ENCODE measurements at places on chromosomes 16 and 17.

GRCh38 chr17:83131401-83132011 lies 52.1 kb downstream of the METRNL start:
- no peak for DNase-seq

DNA sequence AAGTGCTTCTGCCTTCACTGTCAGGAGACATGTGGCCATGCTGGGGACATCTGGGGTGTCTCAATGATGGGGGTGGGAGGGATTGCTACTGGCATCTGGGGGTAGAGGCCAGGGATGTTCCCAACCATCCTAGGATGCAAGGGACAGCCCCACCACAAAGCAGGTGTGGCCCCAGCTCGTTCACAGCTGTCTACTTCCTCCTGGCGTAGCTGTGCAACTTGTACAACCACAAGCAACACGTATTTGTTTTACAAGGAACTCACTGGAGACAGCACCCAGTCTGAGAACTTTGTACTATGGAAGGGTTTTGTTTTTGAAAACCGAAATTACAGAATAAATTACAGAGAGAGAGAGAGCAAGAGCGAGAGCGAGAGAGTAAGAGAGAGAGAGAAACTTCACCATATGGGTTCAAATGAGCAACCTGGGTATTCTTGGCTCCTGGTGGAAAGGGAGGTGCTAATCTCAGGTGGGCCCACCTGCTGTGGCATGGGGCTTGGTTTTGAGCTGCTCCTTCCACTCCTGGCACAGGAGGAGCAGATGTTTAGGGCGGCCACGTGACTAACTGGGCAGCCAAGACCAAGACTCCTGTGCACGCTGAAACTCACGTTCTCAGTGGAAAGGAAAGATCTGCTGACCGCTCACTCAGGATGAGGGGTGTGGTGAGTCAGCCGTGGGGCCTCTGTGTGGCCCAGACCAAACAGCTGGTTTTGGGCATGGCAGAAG lies 17.5 kb upstream of the TNFRSF13B start:
- no peak for DNase-seq

DNA sequence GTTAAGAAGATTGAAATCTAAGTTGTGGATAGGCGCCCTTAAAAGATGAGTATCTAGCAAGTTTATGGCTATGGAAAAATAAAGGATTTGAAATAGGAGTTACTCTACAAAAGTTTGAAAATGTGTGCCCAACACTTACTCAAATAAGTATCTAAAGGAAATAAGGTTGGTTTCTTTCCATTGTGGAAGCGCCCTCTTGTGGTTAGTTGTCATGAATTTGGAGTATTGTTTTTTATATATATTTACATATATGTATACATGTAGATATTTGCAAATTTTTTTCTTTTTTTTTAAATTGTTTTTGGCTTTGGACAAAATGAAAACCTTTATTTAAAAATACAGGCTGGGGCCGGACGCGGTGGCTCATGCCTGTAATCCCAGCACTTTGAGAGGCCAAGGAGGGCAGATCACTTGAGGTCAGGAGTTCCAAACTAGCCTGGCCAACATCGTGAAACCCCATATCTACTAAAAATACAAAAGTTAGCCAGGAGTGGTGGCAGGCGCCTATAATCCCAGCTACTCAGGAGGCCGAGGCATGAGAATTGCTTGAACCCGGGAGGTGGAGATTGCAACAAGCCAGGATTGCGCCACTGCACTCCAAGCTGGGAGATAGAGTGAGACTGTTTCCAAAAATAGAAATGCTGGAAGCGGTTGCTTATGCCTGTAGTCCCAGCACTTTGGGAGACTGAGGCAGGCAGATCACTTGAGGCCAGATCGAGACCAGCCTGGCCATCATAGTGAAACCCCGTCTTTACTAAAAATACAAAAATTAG lies 24.0 kb upstream of the VPS4A start:
- DNase-seq, result no peak

DNA sequence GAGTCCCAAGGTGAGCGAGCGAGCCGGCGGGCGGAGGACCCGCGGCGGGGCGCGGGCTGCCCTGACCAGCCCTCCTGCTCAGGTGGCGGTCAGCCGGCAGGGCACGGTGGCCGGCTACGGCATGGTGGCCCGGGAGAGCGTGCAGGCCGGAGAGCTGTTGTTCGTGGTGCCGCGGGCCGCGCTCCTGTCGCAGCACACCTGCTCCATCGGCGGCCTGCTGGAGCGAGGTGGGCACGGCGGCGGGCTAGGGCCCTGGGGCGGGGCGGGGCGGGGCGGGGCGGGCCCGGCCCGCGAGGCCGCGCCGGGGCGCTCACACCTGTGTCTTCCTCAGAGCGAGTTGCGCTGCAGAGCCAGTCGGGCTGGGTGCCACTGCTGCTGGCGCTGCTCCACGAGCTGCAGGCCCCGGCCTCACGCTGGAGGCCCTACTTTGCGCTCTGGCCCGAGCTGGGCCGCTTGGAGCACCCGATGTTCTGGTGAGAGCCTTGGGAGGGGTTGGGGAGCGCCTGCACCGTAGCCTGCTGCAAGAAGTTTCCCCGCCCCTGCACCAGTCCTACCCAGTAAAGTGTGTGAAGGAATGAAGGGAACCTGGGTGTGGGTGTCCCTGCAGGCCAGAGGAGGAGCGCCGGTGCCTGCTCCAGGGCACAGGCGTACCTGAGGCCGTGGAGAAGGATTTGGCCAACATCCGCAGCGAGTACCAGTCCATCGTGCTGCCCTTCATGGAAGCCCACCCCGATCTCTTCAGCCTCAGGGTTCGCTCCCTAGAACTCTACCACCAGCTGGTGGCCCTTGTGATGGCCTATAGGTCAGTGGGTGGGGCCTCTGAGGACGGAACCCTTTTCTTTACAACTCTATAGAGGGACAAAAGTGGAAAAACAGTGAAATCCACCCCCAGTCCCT lies 802 bp downstream of the SETD6 start:
- DNase-seq, result peak; percentile 65

GRCh38 chr16:88773812-88774291 lies 11.2 kb downstream of the PIEZO1 start:
- no peak for DNase-seq

GRCh38 chr17:57295526-57296023 lies 39.3 kb downstream of the MSI2 start:
- DNase-seq, result no peak

DNA sequence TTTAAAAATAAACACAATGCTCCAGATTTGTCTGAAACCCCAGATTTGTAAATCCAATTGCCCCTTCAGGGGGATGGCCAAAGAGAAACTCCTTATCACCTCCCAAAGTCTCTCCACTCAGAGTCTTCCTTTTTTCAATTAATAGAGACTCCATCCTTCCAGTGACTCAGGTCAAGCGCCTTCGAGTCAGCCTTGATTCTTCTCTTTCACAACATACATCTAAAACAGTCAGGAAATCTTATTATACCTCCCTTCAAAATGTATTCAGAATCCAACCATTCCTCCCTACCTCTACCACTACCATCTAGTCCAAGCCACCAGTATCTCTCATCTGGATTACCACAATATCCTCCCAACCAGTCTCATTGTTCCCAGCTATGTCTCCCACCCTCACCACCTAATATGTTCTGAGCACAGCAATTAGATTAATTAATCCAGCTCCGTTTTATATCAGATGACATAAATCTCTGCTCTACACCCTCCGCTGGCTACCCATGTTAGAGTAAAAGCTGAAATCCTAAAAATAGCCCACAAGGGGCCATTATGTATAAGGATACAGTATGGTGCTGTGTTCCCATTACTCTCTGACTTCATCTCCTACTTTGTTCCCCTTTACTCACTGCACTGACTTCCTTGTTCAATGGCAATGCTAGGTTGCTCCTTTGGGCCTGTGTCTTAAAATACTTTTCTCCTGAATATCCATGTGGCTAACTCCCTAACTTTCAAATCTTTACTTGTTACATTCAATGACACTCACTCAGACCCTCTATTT lies 11.8 kb downstream of the SIAH1 start:
- no peak for DNase-seq

- DNase-seq, result no peak
Measured at GRCh38 chr17:12918142-12918541, 99.7 kb downstream of the ELAC2 start.

GRCh38 chr17:66438101-66438500 lies 135.7 kb downstream of the PRKCA start:
- DNase-seq, result no peak

DNA sequence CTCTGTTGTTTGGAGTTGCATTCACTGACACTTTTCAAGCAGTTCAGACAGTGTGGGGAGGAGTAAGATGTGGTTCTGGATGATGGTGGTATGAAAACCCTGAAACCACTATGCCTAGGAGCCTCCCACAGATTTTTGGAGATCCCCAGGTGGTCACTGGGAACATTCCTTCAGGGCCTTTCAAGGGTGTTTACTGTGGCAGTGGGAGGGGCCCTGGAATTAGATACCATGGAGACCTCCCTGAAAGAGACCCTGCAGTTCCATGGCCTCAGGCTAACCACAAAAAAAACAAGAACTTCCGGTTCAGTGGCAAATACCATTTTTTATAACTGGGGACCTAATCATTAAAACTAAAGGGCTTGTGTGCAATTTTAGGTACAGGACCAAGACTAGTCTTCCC lies 79.9 kb downstream of the TMEM100 start:
- no peak for DNase-seq

- DNase-seq, result peak; percentile 72
Measured at GRCh38 chr16:85556456-85557082, 56.6 kb upstream of the GSE1 start.

DNA sequence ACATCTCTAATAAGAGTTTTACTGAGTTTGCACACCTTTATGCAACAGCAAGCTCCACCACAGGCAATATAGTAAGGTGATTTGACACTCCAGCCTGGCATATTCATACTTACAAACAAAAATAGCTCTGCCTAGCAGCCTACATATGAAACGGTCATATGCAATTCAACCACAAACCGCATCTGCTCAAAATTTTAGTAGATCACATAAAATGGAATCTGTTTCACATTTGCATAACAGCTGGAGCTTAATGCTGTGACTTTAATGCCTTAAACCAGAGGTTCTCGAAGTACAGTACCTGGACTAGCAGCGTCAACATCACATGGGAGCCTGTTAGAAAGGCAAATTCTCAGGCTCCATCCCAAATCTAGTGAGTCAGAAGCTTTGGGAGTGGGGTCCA lies 578.4 kb downstream of the CDH11 start:
- no peak for DNase-seq
